ENCODE measurements at places on chromosomes 6 and 20.

GRCh38 chr6:65091561-65091960 is 615.5 kb downstream of the EYS start:
- DNase-seq: no peak

- DNase-seq: no peak
These were observed 381.8 kb downstream of the KIF16B start for GRCh38 chr20:16191496-16191895.

GRCh38 chr6:87754828-87755227 is 52.8 kb upstream of the AKIRIN2 start:
- no peak for DNase-seq

GRCh38 chr20:33475381-33476152 is 14.3 kb upstream of the CBFA2T2 start:
- DNase-seq: peak; percentile 31
